NCI-H1105 (cell line): ENCODE measurements at places on chromosomes 7 and 10.

GRCh38 chr10:83538047-83538446 is 601.3 kb upstream of the GHITM start:
- DNase-seq, result no peak

DNA sequence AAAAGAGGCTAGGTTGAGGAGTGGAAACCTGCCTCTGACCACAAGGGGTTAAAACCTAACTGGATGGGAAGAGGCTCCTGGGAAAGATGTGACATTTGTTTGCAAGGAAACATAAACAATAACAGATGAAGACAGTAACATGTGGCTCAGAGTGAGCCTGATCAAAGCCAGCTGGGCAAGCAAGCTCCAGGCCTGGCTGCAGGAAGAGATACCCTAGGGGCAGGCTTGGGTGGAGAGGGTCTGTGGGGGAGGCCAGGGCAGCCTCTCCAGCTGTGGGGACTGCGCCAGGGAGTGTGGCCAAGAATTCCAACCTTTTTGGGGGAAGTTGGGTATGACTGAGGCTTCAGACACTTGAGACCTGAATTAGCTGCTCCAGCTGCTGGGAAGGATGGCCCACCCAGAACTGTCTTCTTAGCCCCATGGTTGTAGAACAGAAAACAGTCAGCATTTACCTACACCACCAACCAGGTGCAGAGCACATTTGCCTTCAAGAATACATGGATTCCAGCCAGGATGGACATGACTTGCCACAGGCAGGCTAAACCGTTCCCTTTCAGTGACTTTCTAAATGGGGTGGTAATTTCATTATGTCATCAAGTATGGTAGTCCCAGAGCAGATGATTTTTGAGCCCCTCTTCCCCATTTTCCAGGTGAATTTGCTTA is 10.4 kb upstream of the FAM170B start:
- DNase-seq, result no peak

GRCh38 chr7:130942211-130942964 is 208.4 kb upstream of the KLF14 start:
- no peak for DNase-seq

GRCh38 chr7:87220026-87220733 is 648 bp upstream of the TMEM243 start:
- DNase-seq, result peak; percentile 88

DNA sequence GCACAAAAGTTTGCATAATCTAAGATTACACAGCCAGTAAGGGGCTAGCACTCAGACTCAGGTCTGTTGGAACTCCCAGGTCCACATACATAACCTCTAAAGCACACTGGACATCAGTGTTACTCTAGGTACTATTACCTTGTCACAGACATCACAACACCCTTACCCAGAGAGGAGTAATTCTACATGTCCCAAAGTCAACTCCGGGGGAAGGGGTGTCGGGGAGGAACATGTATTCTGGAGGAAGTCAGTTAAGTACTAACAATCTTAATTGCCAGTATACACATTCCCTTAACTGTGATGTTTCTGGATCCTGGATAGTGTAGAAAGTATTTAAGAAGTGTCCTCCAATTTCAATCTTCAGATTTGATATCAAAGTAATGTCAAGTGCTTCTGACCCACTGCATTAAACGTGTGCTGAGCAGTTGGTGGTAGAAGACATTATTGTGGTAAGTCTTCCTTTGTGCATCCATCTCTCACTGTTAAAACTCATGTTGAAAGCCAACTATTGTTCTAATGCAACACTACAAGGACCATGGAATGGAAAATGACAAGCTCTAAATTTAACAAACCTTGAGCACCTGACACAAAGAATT is 155.4 kb downstream of the CRPPA start:
- no peak for DNase-seq

DNA sequence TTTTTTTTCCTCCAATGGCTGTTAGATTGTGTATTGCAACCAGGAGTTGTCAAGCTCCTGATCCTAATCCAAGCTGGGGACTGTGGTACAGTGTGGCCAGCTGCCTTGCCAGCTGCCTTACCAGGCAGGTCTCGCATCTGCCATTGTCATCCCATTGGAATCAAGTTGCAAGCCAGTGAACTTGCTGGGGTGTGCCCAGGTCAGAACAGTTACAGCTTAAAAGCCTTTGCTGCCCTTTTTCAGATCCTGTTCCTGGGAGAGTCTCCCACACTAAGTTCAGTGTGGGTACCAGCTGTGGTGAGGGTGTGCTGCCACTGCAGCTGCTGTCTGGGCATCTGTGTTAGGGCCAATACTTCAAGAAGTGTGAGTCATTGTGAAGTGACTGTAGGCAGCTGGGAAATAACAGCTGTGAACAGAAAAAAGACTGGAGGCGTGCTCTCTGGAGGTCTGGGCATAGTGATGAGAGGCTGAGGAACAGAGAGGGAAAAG is 72.8 kb downstream of the CCNY start:
- DNase-seq, result no peak

DNA sequence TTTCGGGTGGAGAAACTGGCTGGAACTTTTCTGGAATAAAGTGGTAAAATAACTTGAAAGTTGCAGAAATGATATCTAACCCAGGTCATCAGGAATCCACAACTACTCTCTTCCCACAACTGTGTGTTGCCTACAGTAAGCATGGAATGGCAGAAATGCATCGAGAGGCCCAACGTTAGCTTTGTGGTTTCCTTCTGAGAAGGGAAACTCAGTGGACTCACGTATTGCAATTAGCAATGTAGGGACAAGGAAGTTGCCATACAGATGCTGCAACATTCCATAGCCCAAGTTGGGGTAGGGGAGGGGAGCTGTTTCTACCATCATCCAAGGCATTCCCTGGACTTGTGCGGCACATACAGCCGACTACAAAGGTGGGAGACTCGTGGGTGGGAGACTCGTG is 1.9 kb downstream of the PON1 start:
- DNase-seq, result no peak

GRCh38 chr7:48337012-48337621 is 165.9 kb downstream of the ABCA13 start:
- DNase-seq, result no peak

DNA sequence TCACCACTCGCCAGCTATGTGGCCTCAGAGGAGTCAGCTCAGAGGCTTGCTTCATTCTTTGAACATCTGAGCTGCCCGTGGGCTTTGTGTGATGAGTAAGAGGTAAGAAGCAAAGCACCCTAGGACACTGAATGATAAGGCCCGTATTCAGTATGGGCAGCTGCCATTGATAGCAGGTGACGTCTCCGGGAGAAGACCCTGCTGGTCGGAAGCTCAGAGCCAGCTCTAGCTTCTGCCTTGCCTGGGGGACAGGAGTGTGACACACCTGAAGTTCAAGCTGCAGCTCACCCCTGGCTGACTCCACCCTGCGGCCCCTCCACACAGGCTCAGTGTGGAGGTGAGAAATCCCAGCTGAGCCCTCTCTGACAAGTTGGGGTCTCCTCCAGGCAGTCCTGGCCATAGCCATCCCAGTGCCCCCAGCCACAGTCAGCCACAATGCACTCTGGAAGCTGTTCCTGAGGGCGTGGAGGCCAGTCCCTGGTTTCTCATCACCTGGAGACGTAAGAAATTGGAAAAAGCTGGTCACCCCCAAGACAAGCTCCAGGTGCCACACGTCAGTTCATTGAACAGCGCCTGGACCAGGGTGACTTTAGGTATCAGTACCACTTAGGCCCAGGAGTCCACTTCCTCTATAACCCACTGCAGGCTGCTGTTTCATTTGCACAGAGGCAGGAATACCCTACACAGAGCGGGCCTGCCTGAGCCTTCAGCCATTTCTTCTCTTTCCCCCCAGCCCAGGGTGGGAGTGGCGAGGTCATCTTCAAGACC is 164.9 kb upstream of the RHEB start:
- DNase-seq, result no peak

DNA sequence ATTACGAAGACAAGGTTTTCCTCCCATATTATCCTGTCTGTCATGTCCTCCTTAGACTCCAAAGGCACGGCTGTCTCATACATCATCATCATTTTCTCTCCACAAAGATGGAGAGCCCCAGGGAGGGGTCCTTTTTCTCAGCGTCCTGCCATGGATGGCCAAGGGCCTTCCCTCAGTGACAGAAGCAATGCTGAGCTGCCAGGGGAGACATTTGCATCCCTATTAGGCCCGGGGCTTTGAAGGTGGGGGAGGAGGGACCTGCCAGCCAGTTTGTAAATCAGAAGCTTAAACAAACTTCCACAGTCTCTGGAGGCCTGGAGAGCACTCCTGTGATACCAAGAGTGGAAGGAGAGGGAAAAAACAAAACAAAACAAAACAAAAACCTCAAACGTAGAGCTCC is 112.4 kb upstream of the ADO start:
- no peak for DNase-seq

DNA sequence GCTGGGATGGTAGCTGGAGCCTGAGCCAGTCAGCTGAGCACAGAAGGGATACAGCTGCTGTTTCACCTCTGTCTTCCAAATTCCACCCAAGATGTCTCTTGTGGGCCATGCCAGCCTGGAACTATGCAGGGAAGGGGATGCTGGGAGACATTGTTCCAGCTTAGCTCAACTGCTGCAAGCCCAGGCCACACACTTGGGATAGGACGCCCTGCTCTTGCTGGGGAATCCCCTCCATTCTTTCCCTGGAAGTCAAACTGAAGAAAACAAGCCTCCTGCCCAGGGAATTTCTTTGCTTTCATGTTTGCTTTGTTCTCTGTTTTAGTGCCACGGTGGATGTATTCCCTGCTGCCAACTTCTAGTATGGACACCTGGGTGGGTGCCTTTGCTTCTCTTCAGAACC is 55.2 kb upstream of the CDK13 start:
- no peak for DNase-seq

GRCh38 chr10:95637911-95638310 is 18.6 kb downstream of the ALDH18A1 start:
- no peak for DNase-seq

- no peak for DNase-seq
Observed at GRCh38 chr10:119159332-119159731, 6.2 kb downstream of the SFXN4 start.

- DNase-seq, result no peak
Observed at GRCh38 chr10:101643546-101643945, 51.4 kb downstream of the FBXW4 start.

DNA sequence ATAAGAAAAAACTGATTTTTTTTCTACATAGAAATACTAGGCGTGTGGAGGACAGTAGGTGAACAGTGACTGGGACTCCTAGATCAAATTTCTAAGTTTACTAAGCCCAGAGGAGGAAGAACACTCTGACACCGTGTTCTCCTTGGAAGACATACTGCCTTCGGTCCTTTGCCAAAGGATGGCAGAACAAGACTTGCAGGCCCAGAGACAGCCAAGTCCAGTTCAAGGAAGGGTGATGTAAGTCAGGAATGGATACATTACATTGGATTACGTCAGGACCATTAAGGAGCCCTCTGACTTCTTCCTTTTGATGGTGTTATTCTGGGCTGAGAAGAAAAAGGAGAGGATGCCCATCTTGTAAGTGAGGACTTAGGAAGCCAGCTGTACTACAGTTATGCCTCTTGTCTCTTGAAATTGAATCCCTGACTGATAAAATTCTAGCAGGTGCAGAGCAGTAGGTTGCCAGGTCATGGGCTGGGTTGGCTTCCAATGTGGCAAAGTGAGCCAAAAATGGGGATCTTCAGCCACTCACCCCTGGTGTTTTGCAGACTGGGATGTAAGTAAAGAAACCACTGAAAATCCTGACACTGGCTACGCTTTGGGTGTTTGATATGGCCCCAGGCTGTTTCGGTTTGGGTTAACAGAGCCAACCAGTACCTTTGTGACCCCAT is 45.1 kb downstream of the RELN start:
- no peak for DNase-seq

DNA sequence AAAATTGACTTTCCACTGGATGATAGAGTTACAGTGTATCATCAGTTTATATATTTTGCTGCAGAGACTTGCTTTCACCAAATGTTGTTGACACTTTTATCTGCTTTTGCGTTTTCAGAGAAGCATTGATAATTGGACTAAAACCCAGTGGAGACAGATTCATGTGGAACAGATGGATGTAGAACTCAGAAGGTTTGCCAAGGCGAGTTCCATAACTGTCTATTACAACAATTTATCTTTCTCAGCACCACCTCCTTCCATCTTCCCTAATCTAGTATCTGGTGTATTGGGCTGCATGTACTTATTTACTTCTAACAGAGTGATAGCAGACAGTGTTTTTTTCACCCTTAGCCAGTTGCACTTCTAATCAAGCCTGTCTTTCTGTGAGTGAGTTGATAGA is 73.3 kb downstream of the DNAH11 start:
- DNase-seq, result no peak

DNA sequence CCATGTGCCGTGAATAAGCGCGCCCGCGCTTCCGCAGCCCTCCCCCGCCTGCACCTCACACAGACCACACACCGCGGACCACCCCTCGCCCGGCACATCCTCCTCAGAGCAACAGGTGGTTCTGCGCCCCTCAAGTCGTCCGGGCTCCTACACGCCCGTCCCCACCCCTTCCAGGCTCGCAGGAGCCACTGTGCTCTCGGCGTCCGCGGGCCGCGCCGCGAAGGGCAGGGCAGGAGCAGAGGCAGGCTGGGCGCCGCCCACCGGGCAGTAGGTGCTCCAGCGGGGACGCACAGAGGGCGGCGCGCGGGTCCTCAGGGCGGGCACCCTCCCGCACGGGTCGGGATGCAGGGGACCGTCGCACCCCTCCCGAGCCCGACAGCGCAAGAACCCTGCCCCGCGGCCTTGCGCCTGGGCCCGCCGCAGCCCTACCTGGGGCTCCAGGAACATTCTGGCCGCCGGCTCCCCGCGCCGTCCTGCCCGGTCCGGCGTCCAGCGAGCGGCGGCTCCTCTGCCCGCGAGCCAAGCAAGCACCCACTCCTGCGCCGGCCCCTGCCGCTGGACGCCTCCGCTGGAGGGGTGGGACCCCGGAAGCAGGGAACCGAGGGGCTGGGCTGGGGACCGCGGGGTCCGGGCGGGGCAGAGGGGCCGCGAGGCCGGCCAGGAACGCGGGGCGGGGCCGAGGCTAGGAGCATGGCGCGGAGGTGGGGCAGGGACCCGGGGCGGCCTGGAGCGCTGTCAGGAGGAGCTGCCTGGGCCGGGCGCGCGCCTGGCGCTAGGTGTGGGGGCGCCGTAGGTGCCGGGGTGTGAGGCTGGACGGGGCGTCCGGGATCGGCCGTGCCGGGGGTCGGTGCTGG is 37.4 kb downstream of the RASGEF1A start:
- peak; percentile 1 for DNase-seq

DNA sequence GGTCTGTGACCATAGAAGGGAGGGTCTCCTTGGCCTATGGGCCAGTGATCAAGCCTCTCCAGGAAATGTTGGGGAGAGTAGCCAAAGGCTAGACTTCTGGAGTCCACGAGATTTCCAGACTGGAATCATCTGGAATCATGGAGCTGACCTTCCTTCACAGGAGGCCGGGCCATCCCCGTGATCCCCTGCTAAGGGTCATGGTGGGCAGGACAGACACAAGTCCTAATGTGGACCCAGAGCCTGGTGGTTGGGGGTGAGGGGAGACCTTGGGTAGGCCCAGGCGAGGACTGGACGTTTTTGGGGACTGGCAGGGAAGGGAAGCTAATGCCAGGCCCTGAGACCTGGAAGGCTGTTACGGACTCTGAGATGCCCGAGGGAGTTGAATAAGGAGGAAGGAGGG is 9.8 kb upstream of the GRID1 start:
- DNase-seq, result no peak

DNA sequence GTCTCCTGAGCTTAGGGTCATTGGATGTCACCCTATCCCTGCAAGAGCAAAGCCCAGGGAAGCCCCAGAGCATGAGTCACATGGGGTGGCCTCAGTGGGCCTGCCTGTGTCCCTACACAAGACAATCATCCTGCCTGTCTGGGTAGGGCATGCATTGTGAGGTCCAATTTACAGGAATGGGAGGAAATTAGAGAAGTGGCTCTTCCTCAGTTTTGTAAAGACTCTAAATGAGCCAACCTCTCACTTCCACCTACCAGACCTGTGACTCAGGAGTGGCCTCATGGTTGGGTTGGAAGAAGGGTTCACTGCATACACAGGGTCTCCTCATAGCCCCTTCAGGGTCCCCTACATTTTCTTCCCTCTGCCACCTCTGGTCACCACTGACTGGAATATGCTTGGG is 43.6 kb upstream of the SMNDC1 start:
- no peak for DNase-seq
